ENCODE measurements at places on chromosomes 3 and 15. TPM values are rescaled to one million over a fixed set of nuclear protein-coding genes. Genes with fewer than 3 reads are reported as not detected.

Gene SERPINI2
- 0.40 TPM for total RNA-seq

Gene WDR93
- 0.11 TPM for total RNA-seq

Gene PIGZ
- 2.2 TPM for total RNA-seq

Gene GOLGA8G
- not detected for total RNA-seq

Gene P2RY13
- 1.0 TPM for total RNA-seq

Gene PRKCI
- total RNA-seq: 15.9 TPM

Gene DGKG
- 30.8 TPM for total RNA-seq

Gene ZCWPW2
- 2.1 TPM for total RNA-seq

Gene CDC25A
- 0.83 TPM for total RNA-seq

Gene CP
- total RNA-seq: 4.7 TPM

Gene DTX3L
- 10.2 TPM for total RNA-seq

Gene MESP2
- total RNA-seq: 0.13 TPM

Gene ROPN1
- total RNA-seq: not detected

- DNase-seq: peak; percentile 70
Measured at GRCh38 chr3:40290396-40290795, 19.1 kb upstream of the EIF1B start.

GRCh38 chr3:40780291-40780924 lies 255.6 kb downstream of the ZNF621 start:
- peak; percentile 87 for DNase-seq

GRCh38 chr3:151931171-151931570 lies 57.7 kb downstream of the SUCNR1 start:
- DNase-seq: no peak

GRCh38 chr3:106683953-106684620 lies 693.2 kb upstream of the CCDC54 start:
- DNase-seq: no peak

DNA sequence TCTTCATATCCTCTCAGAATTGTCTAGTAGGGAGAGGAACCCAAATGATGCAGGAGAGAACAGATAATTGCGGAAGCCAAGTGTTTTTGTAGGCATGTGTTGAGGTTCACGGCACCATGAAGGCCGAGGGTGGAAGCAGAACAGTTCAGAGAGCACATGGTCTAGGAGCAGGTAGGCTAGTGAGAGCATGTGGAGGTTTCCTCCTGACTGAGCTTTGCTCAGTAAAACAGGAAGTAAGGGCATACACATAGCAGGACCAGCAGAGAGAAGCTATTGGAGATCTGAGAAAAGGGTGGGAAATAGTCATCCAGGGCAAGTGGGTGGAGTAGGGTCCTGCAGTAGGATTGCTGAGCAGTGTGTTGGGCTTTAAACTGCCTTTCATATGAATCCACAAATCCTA lies 491.1 kb downstream of the FHIT start:
- no peak for DNase-seq

- DNase-seq: no peak
Measured at GRCh38 chr3:40169983-40170382, 139.5 kb upstream of the EIF1B start.

GRCh38 chr15:69753867-69754266 lies 301.2 kb downstream of the RPLP1 start:
- no peak for DNase-seq

- DNase-seq: peak; percentile 59
Measured at GRCh38 chr3:157175691-157176507, 16.0 kb upstream of the CCNL1 start.

DNA sequence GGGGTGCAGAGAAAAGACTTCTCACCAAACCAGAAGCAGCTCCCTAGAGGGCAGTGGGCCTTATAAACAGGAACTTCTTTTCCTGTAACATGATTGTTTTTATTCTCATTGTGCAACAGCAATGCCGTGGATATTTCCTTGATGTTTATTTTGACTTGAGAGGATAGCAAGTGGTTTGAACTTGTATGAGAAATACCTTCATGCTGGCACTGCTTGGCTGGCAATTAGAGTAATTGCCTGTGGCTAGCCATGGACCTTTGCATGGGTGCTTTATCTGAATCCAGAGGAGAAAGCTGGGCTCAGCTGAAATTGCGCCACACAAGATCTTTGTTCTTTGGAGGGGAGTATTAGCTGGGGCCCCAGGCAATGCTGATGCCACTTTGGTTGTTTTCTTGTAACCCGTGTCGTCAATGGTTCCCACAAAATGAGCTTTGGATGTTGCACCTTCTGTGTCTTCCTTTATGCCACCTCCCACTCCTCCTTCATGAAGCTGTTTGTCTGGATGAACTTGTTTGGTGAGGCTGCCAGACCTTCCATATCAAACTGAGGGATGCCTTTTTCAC lies 37.9 kb downstream of the CMTM8 start:
- DNase-seq: no peak

GRCh38 chr3:134018850-134019249 lies 10.9 kb downstream of the SLCO2A1 start:
- no peak for DNase-seq

DNA sequence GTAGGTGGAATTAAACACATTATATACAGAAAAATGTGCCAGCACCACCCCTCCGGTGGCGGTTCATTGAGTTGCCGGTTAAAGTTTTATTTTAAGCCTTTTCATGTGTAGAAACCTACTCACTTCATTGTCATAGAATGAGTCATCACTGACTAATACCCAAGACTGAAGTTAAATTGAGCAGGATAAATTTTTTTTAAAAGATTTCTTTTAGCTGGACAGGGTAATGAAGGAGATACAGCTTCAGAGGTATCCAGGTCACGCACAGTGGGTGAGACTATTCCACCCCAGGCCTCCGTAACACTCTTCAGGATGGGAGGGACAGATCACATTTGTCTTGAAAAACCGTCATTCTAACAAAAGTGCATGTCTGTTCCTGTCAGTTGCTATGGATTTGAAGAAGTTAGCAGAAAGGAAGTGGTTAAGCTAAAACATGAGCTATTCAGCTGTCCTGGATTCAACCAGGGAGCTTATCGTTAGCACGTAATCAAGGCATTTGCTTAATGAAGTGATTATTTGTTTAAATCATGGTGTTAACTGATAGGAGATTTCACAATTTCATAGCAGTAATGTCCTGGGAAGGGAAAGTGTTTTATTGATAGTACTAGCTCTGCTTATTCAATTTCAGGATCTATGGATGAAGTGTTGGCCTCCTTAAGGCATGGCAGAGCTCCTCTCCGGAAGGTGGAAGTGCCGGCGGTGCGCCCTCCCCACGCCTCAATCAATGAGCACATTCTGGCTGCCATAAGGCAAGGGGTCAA lies 23.4 kb downstream of the WHAMM start:
- DNase-seq: no peak

DNA sequence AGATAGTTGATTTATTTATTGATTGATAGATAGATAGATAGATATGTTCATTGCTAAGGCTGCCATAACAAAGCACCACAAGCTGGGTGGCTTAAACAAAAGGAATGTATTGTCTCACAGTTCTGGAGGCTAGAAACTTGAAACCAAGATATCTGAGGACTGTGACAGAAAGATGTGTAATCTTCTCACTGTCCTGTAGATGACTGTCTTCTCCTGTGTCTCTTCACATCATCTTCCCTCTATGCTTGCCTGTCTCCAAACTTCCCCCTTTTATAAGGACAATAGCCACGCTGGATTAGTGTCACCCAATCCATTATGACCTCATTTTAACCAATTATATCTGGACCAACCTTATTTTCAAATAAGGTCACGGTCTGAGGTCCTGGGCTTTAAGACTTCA lies 40.9 kb downstream of the GNB4 start:
- no peak for DNase-seq

- DNase-seq: no peak
Measured at GRCh38 chr15:75763137-75763611, 50.5 kb upstream of the CSPG4 start.

- DNase-seq: no peak
Measured at GRCh38 chr15:101523560-101523940, 34.0 kb upstream of the PCSK6 start.

DNA sequence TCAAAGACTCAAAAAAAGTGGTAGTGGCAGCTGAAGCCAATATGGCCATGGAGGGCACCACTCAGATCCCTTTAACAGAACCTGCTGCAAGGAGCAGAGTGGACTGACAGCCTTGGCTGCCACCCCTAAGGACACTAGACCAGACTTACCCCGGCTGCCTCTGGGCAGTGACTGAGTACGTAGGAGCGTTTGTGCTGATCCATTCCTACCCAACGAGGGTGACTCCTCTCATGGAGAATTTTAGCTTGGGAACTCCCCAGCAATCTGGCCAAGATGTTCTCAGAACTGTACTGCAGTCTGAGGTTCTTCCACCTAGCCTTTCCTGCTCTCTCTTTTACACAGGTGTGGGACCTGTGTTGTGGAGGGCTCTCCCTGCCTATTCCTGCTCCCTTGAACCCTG lies 22.1 kb downstream of the CLEC3B start:
- no peak for DNase-seq

- no peak for DNase-seq
Measured at GRCh38 chr3:184489268-184489841, 72.2 kb upstream of the EPHB3 start.

GRCh38 chr3:149579838-149580542 lies 77.8 kb downstream of the WWTR1 start:
- DNase-seq: no peak

DNA sequence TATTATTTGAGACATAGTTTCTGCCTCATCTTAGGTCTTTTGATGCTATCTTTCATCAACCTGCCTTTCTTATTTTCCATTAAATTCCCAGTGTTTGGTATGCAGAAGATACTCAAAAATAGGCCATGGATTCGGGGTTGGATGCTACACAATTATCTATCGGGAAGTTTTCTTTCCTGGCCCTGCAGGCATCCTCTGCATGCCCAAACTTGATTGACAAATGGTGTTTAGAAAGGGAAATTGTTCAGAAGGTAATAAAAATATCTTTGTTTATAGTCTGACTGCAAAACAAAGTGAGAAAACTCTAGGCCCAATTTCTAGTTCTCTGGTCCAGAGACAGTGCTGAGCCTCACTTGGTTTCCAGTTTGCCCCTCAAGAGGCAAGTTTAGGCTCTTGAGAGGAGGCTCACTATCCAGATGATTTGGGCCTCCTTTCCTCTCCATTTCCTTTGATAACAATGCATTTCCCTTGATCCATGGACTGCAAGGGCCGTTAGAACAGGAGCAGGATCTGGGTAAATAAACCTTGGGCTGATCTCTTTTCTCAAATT lies 157.1 kb upstream of the DPH6 start:
- no peak for DNase-seq

DNA sequence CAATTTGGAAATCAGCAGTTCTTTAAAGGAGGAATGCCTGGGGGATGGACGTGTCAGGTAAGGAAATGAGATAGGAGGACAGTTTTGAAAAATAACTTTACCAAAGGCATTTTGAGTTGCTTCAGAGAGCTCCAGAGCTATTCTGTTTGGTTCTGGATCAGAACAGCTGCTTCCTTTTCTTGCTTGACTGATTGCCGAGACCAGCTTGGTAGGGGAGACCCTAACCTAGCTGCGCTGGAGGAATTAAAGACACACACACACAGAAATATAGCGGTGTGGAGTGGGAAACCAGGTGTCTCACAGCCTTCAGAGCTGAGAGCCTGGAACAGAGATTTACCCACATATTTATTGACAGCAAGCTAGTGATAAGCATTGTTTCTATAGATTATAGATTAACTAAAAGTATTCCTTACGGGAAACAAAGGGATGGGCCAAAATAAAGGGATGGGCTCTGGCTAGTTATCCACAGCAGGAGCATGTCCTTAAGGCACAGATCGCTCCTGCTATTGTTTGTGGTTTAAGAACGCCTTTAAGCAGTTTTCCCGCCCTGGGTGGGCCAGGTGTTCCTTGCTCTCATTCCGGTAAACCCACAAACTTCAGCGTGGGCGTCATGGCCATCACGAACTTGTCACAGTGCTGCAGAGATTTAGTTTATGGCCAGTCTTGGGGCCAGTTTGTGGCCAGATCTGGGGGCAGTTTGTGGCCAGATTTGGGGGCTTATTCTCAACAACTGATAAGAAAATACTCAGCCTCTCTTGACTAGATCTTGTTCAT lies 556.0 kb downstream of the ROBO1 start:
- peak; percentile 17 for DNase-seq

DNA sequence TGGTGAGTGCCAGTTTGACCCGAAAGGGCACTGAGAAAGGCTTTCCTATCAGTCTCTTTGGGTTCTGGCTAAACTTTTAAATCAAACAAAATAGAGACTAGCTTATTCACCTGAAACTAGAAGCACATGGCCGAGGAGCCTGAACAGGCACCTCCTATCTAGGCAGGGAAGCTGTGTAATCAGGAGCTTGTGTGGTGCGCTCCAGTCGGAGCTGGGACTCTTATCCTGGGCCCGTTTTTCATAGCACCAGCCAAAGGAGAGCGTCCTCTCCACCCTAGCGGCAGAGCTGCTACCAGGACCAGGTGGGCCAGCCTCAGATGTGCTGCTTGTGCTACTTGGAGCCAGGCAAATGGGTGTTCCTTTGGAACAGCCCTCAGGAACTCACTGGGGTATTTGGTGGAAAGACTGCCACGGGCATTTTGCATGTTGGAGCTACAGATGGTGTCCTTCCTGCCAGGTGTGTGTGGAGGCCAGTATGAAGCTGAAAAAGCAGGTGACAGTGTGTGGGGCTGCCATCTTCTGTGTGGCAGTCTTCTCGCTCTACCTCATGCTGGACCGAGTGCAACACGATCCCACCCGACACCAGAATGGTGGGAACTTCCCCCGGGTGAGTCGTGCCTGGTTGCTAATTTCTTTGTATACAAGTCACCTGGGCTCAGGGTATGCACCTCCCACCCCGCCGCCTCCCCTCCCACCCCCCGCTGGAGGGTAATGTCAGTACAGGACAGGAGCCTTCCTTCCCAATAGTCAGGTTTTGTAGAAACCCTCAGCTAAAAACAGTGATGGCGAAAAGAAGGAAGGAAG lies 833 bp downstream of the MAN2A2 start:
- no peak for DNase-seq

DNA sequence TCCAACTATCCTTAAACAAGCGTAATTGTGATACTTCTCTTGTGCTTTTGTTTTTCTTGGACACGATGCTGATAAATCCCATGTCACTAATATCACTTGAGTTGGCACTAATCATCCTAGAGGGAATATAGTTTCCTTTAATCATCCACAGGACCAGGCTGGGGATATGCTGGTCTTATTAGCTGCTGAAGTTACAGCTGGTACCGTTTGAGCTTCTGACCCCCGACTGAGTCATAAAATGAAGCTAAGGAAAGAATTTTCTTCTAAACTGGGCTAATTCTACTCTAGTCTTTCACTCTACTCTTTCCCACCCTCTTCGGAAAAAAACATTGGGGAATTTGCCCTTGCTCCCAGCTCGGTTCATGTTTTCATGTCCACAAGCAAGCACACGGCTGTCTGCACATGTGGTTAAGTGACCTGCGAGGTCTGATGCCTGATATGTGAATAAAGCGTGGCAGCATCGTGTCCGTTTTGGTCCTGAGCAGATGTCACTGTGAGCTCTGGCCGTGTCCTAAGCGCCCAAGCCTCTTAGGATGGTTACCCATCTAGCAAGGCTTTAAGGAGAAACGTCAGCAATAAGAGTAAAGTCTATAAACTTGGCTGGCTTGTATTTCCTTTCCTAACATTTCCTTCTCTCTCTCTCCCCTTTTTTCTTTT lies 223.7 kb downstream of the ITPR1 start:
- DNase-seq: no peak

DNA sequence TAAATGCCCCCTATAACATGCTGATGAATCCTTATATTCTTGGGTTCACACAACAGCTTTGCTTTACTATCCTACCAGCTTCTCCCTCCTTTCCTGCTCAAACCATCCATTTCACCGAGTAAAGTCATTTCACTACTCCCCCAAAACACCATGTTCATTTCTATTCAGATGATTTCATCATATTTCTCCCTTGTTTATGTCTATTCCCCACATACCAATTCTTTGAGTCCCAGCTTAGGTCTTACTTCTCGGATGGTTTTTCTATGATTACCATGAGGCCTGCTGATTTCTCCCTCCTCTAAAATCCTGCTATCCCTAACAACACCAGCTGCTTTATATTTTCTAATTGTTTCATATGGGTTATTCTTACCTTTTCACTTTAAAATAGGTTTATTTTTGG lies 231.4 kb downstream of the TIGIT start:
- no peak for DNase-seq

Measured in Right ventricle myocardium superior (tissue), 1 donor.